ENCODE measurements at places on chromosomes 2 and 18.

- no peak for DNase-seq
Measured at GRCh38 chr2:108026092-108026794, 39.9 kb downstream of the SLC5A7 start.

DNA sequence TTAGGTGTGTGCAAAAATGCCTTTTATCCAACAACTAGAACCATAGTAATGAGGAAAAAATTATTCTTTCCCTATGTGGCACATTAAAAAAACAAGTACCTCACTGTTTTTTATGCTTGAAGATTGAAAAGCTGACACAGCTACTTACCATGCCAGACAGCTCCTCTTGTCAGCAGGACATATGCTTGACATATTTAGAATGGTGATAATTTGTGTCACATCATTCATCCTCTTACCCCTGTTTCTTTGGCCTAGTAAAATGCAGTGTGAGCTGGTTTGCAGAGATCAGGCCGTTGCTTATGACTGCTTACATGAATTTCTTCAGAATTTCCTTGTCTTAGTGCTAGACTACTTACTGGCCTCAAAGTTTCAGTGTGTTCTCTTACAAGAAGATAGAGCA is 869.9 kb downstream of the LRP1B start:
- DNase-seq = no peak

- DNase-seq = no peak
Measured at GRCh38 chr2:21069746-21070340, 26.0 kb upstream of the APOB start.

DNA sequence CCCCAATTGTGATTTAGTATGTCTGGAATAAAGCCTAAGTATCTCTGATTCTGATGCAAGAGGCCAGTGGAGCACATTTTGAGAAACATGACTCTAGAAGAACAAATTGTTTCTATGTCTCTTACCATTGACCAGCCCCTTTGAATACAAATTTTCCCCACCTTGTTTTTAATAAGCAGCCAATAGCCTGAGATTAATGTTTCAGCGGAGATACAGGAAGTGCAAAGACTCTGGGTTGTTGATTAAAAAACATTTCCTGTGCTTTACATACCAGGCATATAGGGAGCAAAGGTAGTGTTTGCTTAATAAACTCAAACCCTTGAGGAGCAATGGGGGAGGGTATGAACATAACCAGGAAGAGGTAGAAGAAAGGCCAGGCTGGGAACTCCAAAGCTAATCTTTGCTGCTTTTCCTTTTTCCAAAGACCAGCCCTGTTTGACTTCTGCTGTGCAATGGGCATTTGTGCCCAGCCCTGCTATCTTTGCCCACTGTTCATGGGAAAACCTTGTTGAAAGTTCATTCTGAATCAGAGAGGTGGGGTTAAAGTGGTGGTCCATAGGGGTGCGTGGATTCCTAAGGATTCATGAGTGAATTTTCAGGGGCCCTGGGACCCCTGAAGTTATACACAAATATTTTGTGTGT is 29.3 kb downstream of the UPP2 start:
- DNase-seq = no peak

DNA sequence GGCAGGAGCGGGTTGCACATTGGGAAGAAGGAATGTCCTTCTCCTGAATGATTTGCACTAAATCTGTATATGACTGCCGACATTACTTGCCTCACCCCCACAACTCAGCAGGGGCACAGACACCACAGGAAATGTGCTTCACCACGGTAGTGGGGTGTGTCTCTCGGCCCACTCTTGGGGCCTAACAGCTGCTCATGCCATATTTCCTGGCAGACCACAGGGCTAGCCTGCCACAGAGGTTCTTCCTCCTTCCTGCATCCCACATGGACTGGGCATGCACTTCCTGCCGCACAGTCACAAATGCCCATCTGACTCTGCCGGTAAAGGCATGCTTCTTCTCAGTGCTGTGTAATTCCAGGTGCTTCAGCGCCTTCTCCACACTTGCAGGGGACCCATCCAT is 10.3 kb upstream of the PAPOLG start:
- no peak for DNase-seq

GRCh38 chr18:49699303-49699702 is 114.0 kb downstream of the ACAA2 start:
- no peak for DNase-seq

DNA sequence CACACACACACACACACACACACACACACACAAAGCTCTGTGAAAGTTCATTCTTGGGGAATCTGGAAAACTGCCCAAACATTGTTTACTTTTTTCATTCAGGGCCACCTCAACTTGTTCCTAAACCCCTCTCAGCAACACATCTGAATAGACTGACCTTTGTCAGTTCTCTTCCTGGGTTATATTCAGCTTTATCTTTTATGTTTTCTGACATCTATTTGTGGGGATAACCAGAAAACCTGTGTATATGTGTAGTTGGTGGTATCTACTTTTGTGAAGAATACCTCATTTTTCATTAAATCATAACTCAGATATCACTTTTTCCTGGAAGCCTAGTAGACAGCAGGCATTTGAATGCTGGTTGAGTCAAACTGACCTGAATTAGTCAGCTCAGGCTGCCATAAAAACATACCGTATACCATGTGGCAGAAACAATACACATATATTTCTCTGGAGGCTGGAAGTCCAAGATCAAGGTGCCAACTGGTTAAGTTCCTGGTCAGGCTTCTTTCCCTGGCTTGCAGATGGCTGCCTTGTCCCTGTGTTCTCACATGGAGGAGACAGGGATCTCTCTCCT is 11.0 kb upstream of the RNF144A start:
- DNase-seq = no peak

DNA sequence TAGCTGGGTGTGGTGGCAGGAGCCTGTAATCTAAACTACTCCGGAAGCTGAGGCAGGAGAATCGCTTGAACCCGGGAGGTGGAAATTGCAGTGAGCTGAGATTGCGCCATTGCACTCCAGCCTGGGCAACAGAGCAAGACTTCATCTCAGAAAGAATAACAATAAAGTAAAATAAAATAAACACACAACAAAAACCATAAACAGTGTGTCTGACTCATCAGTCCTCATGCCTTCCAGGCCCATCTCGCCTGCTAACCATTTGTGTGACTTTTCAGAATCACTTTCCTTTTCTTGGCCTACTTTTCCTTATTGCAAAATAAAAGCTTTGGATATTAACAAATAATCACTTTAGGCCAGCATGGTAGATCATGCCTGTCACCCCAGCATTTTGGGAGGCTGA is 42.0 kb upstream of the ASXL2 start:
- DNase-seq = no peak

DNA sequence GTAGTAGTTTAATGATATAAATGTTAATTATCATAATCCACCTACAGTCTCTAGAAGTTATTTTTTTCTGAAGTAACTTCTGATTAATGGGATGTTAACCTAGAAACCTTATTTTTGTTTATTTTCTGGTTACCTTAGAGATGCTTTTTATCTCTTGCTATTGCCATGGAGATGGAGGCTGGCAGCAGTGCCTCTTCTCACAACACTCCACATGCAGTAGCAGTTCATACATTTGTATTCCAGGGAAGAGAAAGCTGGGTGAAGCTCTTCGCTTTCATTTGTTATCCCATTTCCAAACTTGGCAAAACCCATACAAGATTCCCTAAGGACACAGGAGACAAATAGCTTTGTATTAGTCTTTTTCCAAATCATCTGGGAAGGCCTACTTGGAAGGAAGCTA is 1794.1 kb upstream of the LRRTM1 start:
- no peak for DNase-seq

GRCh38 chr18:59085797-59086196 is 53.9 kb upstream of the SEC11C start:
- no peak for DNase-seq

GRCh38 chr2:54636415-54637139 is 86.9 kb upstream of the EML6 start:
- DNase-seq = no peak

DNA sequence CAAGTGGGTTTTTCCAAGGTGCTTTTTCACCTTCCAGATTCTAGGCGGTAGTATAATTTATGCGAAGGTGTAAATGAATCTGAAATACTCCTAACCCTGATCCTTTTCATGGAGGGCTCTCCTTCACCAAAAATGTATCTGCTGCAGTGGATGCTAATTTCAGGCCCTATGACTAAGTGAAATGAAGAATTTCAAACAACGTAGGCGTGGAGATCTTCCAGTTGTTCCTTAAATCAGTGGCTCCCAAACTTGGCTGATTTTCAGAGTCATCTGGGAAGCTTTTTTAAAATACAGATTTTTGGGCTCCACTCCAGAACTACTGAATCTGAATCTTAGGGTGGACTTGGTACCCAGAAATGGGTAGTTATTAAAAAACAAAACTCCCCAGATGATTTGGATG is 5.5 kb downstream of the GCKR start:
- no peak for DNase-seq

DNA sequence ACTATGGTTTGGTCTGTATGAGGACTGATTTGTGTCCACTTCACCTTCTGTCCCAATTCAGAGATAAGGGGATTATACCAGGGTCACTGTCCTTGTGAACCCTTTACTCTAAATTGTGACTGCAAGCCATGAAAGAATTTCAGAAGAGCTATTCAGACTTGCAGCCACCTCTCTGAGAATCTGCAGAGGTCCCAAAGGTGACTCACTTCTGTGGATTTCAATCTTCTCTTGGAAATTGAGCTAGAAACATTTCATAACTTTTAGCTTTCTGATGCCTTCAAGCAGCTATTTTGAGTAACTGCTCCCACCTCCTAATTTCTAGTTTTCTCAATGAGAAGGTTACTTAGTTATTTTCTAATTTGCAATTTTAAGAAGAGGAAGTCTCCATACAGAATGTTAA is 1242.4 kb upstream of the ACVR2A start:
- no peak for DNase-seq

DNA sequence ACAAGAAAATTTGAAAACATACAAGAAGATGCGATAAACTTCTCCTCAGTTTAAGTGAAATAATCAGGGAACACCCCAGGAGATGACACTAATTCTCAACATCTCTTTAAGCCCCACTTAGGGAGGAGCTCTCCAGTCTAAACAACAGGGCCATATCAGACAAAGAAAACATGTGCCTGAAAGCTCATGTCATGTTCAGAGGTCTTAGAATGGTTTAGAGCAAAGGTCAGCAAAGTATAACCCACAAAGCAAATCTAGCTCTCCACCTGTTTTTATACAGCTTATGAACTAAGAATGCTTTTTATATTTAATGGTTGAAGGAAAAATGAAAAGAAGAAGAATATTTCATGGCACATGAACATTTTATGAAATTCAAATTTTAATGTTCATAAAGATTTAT is 155.6 kb upstream of the NOL4 start:
- DNase-seq = no peak

GRCh38 chr2:23246992-23247683 is 137.8 kb upstream of the KLHL29 start:
- DNase-seq = no peak

DNA sequence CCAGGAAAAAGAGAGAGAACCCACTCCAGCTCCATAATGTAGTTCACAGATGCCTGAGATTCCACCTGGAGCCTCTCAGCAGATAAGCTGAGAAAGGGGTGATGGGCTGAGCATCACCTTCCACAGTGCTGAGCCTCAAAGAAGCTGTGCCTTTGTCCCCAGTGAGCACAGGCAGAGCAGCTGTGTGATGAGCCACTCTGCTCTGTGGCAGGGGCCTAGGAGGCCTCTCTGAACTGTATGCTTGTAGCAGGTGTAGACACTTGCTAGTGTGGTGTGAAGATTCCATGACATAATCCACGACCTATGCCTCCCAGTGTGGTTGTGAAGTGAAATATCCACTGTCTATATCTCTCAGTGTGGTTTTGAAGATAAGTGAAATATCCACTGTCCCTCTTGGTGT is 70.4 kb upstream of the MGAT4A start:
- no peak for DNase-seq

GRCh38 chr2:197103363-197103762 is 176.9 kb upstream of the PGAP1 start:
- no peak for DNase-seq

GRCh38 chr2:192814376-192814775 is 619.6 kb upstream of the TMEFF2 start:
- no peak for DNase-seq

GRCh38 chr18:44848644-44849335 is 168.1 kb downstream of the SETBP1 start:
- DNase-seq = no peak

GRCh38 chr2:234730066-234730640 is 221.7 kb upstream of the SH3BP4 start:
- no peak for DNase-seq

GRCh38 chr2:127193967-127194280 is 26.2 kb downstream of the CYP27C1 start:
- no peak for DNase-seq

DNA sequence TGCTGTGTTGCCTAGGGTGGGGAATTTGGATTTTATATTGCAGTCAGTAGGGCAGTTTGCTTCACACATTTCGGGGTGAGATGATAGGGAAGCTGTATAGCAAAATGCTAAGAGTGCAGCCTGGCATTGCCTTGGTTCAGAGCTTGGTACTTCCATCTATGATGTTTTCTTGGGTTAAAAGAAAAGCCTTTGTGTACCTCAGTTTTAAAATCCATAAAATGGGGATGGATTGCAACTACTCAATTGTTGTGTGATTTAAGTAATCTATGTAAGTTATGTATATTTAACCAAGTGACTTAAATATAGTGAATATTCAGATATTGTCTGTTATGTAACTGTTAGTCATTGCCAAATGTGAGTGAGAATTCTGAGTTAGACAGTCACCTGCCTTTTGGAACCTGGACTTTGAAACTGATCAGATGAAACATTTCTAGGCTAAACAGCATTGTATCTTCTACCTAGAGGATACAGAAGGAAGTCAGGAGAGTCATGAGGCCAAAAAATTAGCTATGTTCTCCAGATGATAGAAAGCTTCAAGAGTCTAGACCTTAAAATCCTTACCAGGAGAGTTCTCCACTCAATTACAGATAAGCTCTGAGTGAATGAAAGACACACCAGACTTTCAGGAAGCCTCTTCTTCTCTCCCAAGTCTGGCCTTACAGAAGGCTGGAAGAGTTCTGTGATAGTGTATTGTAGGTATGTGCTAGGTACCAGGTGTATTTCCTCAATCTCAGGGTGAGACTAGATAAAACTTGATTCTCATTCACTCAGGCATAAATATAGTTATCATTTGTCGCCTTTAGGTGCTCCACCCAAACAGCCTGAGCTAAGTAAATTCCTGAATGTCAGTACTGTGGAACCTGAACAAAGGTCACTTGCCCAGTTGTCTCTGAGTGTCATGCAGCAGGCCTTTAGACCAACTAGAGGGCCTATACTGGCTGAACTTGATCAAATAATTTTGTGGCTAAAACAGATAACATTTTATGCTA is 7.5 kb downstream of the RIOK3 start:
- no peak for DNase-seq

DNA sequence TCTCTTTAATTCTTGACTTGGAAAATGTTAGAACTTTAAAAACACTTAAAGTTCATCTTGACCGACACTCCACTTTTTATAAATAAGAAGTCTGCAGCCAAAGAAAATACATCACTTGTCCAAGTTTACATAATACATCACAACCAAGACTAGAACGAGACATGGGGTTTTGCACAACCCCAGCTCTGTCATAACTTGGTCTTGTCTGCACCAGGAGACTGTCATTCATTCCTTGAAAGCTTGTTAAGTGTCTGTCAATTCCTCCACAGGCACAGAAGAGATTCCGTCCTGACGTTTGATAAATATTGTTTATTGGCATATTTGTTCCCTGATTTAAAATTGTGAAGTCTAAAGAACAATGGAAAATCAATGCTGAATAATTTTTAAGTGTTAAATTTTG is 139.5 kb upstream of the SETBP1 start:
- no peak for DNase-seq
